ENCODE measurements at places on chromosomes 6 and 20. TPM values are rescaled to one million over a fixed set of nuclear protein-coding genes. Genes with fewer than 3 reads are reported as not detected.

DNA sequence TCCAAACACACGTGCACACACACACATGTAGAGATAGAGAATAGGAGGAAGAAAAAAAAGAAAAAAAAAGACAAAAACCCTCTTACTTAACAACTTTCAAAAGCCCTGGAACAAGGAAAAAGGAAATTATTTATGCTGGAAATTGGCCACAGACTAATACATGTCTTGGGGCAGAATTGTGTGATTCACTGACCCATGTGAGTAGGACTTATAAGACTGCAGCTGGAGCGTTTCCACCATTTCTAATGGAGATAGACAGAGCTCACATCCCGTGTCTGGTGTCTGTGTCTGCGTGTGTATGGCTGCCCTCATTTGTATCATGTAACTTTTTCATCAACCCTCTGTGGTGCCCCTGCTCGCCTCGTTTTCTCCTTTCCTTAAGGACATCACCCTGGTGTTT is 99.8 kb upstream of the PDE10A start:
- no peak for DNase-seq

DNA sequence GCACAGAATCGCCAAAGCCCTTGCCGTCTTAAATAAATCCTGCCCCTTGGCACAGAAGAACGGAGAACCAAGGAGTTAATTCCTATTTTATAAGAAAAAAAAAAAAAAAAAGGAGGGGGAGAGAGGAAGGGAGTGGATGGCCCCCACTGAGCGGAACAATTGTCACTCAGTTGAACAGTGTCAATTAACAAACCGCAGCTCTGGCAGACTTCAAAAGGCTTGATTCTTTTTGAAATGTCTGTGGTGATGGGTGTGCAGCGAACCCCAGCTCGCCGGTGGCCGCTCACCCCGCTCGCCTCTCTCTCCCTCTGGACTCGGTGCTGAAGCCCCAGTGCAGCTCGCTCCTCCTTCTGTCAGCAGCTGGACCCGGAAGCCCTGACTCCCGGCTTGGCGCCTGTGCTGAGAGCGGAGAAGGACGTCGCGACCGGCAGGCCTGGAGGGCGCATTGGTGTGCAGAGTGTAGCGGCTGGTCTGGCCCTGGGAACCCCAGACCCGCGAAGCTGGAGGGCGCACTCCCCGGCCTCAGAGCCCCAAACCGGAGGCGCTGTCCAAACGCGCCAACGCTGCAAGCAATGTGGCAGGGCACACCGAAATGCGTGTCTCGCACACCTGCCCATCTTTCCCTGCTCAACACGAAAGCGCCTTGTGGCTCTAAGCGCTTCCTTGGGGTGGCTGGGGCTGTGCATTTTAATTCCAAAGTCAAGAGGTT is 3.4 kb downstream of the LINC00237 start:
- DNase-seq, result no peak

GRCh38 chr6:160330619-160331018 is 17.6 kb upstream of the SLC22A3 start:
- no peak for DNase-seq

GRCh38 chr6:53065266-53066076 is at the start of gene FBXO9:
Gene FBXO9 (plus strand): TSS chr6:53065404. CDS start chr6:53065790, 386 bp downstream.
- DNase-seq, result no peak

DNA sequence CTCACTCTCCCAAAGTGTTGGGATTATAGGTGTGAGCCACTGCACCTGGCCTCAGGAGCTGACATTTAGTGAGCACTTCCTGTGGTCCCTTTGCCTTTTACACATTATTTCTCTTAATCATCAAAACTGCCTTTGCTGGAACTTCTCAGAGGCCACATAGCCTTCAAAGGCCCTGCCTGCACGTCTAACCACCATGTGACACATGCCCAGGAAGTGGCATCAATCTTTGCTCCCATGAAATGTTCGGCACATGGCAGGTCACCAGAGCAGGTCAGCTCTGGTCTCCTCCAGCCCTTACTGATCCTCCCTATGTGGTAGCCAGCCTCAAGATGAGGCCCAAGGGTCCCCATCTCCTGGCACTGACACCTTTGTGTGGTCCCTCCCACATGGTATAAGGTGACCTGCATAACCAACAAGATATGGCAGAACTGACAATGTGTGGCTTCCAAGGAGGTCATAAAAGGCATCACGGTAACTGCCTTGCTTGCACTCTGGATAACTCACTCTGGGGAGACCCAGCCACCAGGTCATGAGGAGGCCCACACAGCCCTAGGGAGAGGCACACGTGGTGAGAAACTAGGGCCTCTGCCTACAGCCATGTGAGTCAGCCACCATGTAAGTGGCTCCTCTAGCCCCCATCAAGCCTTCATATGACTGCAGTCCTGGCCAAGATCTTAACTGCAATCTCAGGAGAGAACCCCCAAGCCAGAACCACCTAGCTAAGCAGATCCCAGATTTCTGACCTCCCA is 28.8 kb upstream of the HMGA1 start:
- DNase-seq, result no peak

GRCh38 chr6:164025180-164025579 is 610.7 kb downstream of the QKI start:
- DNase-seq, result no peak

IMPG1 gene
- total RNA-seq, result not detected

GRCh38 chr20:19867074-19867473 is 109.0 kb downstream of the RIN2 start:
- no peak for DNase-seq

DNA sequence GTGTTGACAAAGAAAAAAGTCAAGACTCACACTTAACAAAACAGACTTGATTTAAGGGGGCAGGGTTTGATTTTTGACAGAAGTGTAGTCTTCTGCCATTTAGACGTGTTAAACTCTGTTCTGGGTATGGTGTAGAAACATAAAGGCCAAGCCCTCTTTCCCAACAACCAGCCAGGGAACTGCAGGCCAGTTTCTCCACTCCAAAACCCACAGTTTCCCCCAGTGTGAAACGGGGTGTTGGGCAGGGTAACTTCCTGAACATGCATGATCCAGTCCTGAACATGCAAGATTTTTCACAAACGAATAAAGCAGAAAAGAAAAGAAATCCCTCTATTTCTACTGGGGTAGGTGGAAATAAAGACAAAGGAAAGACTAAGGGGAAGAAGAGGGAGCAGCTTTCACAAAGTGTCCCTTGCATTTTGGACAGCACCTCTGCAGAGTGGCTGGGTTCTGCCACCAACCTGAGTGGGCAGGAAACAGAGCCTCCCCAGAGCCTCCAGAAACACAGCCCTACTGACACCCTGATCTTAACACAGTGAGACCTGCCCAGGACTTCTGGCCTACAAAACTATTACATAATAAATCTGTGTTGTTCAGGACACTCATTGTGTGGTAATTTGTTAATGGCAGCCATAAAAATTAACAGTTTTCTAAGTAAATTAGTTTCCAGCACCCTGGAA is 7.5 kb downstream of the APMAP start:
- no peak for DNase-seq

CEP57L1 gene
- 30.3 TPM for total RNA-seq

MCHR2 gene
- not detected for total RNA-seq

GRCh38 chr20:10169752-10170151 is 48.9 kb upstream of the SNAP25 start:
- no peak for DNase-seq

- no peak for DNase-seq
Measured at GRCh38 chr6:168864541-168865460, 388.8 kb downstream of the THBS2 start.

DNA sequence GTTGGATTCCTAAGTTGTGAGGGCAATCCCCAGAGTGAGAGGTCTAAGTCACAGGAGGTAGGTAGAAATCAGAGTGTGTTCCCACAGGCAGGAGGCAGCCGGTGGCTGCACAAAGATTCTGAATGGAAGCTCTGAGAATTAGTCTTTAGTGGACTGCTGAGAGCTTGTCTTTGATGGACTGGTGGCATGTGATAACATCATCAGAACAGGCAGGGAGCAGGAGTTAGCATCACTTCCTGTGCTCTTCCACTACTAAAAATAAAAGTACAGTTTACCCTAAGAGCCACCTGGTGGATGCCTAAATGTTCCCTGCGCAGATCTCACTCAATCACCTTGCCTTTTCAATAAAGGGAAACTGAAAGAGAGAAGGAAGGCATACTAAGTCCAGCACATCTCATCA is 294.6 kb upstream of the POU3F2 start:
- DNase-seq, result no peak

PACSIN1 gene
- total RNA-seq, result not detected

MUC22 gene
- total RNA-seq, result not detected

CLVS2 gene
- total RNA-seq, result not detected

TMEM74B gene
- 0.07 TPM for total RNA-seq

- no peak for DNase-seq
Measured at GRCh38 chr6:99362678-99363268, 13.3 kb upstream of the FAXC start.

DNA sequence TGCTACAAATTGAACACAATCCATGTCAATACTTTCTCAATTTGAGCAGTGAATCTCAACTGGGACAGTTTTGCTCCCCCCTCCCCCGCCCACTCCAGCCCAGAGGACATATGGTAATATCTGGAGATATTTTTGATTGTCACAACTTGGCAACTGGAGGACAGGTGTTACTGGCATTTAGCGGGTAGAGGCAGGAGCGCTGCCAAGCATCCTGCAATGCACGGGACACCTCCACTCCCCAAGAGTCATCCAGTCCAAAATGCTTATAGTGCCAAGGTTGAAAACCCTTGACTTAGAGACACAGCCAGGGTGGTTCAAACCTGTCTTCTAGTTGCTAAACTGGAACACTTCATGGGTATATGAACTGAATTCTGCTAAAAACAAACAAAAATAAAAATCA is 26.9 kb upstream of the LRRC1 start:
- no peak for DNase-seq

ALDH8A1 gene
- 0.46 TPM for total RNA-seq

DEFB125 gene
- not detected for total RNA-seq

FAM217A gene
- not detected for total RNA-seq

GTSF1L gene
- total RNA-seq, result not detected

SPTLC3 gene
- 0.71 TPM for total RNA-seq

DNA sequence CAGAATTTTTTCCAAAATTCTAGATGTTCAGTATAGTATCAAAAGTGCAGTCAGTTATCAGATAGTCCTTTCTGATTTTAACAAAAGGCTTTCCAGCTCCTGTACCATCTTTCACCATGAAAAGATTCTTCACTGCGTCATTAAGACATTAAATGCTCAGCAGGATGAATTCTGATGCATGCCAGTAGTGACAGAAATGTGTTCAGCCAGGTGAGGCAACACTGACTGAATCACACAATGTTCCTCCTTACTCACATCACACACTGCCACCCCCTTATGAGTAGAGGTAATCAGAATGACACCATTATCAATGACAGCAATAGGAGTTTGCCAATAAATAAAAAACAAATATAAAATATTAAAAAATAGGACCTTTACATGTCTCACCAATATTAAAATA is 426.6 kb upstream of the PLCB4 start:
- DNase-seq, result no peak

ATP9A gene
- 31.1 TPM for total RNA-seq

DNA sequence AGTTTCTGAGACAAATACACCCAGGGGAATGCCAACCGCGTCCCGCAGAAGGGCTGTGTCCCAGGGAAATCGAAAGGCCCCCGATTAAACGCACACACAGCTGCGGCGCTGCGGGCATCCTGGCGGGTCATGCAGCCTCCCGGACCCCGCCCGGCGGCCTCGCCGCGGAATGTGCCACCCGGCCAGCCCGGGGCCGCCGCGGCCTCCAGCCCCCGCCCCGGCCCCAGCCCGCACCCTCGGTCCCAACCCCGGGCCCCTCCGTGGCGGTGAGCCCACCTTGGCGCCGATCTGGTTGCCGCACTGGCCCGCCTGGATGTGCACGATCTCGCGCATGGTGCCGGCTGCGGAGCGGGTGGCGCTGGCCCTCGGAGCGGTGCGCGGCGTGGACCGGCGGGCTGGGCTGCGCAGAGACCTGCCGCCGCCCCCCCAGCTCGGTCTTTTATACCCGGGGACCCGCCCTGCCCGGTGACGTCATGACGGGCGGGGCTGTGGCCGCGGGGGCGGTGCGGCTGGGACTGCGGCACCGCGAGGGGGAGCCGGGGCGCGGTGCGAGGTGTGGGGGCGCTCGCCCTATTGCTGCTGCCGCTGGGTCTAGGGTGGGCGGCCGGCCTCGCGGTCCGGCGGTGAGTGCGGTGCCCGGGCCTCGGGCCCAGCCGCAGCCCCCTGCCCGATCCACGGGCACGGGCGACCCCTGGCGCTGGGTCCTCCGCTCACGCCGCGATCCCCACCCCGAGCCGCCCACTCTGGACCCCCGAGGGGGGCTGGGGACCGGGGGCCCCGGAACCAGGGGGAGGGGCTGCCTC is at the start of gene TUBB2A:
Gene TUBB2A (minus strand): TSS at position 414 of the 803 bp plus-strand sequence. CDS start 81 bp downstream, at position 333.
- DNase-seq, result no peak

GRCh38 chr6:87181903-87182302 is 26.5 kb downstream of the ZNF292 start:
- DNase-seq, result no peak

LY6G6D gene
- total RNA-seq, result not detected

SMLR1 gene
- not detected for total RNA-seq

GRCh38 chr20:58646703-58647102 is 4.4 kb upstream of the STX16 start:
- DNase-seq, result no peak

DNA sequence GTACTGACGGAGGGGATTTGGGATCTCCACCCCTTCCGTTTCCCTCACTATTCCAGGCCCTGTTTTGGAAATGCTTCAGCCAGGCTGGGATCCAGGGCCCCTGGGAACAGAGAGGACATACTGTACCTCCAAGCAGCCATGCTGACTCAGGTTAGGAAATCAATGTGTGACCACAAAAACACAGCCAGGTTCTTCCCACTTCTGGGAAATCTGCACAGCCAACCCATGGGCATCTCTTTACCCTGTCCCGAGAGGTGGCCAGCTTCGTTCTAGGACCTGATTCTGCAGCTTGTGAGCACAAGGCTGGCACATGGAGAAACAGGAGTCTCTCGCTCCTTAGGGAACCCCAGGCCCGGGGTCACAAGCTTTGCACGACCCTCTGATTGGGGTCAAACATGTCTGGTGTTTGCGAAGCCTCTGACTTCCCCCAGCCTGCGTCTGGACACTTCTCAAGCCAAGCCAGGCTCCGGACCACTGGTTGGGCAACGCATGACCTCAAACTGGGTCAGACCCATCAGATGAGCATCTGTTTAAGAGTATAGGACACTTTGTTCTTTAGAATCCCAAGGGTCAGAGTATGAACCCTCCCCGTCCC is 8.3 kb upstream of the TTPAL start:
- DNase-seq, result no peak

GRCh38 chr6:169850154-169850553 is 98.7 kb downstream of the ERMARD start:
- no peak for DNase-seq

UFL1 gene
- total RNA-seq, result 21.2 TPM

Data from pulmonary artery endothelial cell (primary cell).